ENCODE measurements at places on chromosomes 7 and 10.

- DNase-seq = no peak
Measured at GRCh38 chr10:33223326-33224000, 111.0 kb downstream of the NRP1 start.

DNA sequence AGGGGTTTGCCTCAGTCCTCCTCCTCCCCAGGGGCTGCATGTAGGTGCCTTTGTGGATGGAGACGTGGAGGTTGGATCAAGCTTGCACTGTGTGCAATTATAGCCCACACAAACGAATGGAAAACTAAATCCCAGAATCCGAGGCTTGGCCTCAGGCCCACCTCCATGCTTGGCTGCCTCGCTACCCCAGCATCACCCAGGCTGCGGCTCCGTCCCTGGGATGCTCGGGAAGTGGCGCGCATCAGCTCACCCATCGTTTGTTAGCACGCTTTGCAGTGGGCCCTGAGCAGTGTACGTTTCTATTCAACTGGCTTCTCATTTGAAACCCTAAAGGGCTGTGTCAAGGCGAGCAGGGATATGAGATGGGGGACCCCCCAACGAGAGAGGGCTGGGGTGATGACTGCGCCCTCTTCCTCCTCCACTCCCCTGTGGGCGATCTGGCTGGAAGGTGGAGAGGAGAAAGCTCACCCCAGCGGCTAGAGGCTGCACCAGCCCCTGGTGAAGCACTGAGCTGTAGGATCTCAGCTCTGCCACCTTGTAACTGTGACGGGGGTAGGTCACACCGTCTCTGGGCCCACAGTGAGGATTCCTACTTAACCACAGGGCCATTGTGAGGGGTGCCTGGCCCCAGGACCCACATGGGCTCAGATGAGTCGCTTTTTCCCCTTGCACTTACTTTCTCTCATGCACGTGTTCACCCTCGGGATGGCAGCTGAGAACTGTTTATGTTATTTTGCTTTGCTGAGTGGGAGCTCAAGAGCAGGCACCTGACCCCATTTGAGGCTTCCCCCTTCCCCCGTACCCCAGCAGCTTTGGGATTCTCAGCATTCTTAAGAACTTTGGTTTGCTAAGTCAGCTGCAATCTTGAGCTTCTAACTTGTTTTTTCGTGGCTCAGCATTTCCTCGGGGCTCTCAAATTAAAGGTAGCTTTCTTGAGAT is 12.7 kb upstream of the BTBD16 start:
- no peak for DNase-seq

- DNase-seq = no peak
Measured at GRCh38 chr10:70715853-70716795, 43.8 kb downstream of the ADAMTS14 start.

GRCh38 chr10:80526218-80526617 is 11.5 kb upstream of the SH2D4B start:
- no peak for DNase-seq

- no peak for DNase-seq
Measured at GRCh38 chr7:99554939-99555338, 3.0 kb upstream of the FAM200A start.

DNA sequence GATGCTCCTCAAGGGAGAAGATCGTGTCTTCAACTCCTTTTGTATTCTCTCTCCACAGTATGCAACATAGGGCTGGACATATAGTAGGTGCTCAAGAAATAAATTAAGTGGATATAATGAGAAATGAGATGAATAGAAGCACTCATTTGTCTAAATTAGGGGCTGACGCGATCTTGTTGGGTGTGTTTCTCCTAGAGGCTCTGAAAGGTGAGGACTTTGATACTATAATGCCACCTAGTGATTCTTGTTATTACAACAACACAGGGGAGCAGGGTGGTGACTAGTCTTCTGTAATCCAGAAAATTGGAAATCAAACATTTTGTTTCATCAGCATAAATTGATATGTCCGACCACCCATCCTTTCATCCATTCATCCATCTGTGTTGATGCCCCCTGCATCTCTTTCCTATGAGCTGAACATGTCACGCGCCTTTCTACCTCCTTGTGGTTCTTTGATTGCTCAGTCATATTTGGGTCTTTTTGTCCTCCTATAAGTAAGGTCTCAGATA is 3.5 kb upstream of the CFAP58 start:
- DNase-seq = peak; percentile 85

- no peak for DNase-seq
Measured at GRCh38 chr7:17549406-17549805, 251.0 kb downstream of the AHR start.

Data from bronchial epithelial cell (primary cell).